ENCODE measurements at places on chromosomes 6 and 20.

DNA sequence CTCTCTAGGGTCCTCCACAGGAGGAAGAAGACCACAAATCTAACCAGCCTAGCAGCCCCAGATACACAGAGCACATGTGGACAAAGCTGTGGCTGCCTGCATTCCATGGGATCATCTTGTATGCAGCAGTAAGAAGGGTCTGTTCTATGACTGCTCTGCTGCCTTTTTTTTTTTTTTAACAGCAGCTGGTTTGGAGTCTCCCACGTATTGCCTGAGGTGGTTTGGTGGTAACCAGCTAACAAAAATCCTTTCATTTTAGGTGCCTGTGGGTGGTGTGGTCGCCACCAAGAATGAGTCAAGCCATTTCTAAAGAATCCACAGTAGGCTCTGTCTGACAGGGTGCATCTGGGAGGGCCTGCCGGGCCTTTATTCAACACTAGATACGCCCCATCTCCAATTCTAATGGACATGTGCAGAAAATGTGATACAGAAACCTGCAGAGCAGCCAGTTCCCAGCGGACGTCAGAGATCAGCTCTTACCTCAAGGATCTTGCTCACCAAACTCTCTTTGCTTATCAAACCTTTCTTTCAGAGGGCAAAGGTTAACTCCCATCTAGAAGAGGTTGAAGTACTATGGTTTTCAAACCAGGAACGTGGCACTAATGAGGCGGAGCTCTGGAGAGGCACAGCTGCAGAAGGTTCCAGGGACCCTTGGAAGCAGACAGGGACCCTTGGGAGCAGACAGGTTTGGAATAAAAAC, 32.0 kb downstream of the GNAS-AS1 start:
- DNase-seq, result peak; percentile 92

DNA sequence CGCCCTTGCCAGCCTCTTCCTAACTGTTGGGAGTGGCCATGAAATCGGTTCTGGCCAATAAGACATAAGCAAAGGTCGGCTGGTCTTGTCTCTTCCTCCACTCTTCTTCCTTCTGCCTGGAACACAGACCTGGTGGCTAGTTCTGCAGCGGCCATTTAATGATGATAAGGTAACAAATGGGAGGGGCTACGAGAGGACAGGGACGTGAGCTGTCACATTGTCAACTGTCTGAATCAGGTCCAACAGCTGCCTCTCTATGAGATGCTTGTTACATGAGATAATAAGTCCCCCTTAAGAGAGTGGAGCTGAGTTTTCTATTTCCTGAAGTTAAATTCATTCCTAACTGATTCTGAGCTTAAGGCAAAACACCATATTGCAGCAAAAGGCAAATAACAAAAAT, 12.5 kb upstream of the TMEM242 start:
- DNase-seq, result no peak

GRCh38 chr6:53067849-53068361, 2.7 kb downstream of the FBXO9 start:
- no peak for DNase-seq

DNA sequence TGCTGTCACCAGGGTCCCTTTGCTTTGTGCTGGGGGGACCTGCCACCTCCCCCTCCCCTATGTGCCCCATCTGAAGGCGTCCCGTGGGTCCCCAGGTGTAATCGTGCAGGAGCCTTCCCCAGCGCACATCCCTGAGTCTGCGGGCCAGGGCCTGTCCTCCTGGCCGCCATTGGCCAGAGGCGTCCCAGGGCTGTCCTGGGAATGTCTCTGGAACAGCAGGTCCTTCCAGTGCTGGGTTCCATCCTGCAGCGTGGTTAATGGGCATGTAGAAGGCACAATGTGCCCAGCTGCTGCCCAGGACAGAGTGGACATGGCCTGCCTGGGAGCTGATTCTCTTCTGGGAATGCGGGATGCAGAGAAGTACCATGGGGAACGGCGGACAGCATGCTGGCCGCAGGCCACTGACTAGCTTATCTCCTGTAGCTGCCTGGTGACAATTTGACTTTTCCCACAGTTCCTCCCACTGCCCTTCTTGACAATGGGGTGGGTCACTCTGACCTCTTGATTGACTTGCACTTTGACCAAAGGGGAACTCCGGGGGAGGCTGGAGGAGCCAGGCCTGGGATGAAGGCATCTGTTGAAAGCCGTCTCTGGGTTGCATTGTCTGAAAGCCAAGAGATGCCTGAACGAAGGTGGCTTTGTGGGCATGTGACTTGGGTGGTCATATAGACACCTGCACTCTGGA, 64.0 kb downstream of the CTCFL start:
- DNase-seq, result no peak

DNA sequence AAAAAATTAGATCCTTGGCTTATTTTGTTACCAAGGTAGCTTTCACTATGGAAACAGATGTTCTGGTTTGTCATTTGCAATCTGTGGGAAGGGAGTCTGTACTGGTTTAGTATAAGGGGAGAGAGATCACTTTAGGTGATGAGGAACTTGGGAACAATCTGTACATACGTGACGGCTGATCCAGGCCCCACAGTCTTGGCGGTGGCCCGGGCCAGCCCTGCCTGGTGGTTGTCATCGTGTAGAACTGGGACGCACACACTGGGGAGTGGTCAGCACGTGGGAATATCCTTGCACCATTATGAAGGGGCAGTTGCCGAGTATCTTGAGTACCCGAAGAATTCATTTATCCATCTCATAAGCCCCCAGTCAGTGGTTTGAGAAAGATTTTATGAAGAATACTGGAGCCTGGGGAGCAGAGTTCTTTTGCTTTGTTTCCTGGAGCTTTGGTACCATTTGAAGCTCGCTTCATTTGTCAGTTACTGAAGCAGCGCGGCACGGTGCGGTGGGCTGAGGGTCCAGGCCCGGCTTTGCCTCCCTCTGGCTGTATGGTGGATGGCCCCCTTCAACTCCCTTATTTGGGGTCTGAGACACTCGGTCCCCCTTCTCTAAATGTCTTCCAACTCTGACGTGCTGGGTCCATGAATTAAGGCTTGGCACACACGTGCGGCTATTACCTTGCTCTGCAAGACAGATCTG, 22.8 kb upstream of the CLDN20 start:
- no peak for DNase-seq

DNA sequence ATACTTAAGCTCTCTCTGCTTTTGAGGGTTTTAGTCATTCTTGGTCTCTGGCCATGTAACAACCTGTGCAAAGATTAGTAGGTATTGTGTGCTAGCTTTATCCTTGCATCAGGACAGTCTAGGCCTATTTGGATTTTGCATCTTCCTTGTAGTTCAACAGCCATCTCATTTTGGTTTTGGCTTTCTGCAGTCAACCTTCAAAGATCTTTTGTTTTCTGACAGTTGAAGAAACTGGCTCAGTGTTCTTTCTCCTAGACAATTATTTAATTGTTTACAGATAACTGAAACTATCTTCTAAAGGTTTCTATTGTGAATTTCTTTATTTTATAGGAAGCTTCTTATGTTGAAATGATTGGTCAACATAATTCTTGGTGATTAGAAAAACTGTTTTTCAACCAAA, 307.5 kb downstream of the CDKAL1 start:
- DNase-seq, result no peak

DNA sequence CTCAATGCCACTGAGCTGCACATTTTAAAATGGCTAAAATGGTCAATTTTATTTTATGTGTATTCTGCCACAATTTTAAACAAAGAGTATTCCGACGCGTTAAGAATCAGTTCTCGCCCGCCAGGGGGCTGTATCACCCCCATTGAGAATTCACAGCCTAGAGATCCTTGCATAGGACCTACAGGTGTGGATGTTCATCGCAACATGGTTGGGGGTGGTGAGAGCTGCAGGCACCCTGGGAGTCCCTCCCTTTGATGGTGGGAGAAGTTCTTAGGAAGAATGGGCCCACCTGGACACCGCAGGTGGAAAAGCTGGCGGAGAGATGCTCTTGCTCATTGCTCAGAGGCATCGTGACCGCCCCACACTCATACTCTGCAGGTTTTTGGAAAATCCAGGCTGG, 63.5 kb downstream of the SLC2A10 start:
- no peak for DNase-seq

Measured in astrocyte of the hippocampus (primary cell).